Activated effector memory CD4-positive, alpha-beta T cell treated with Interleukin-2 at 50 U/mL for 16 hours (primary cell): ENCODE measurements at places on chromosomes 16 and 17.

- DNase-seq: no peak
These were observed 40.2 kb downstream of the MED13 start for GRCh38 chr17:62024866-62025265.

DNA sequence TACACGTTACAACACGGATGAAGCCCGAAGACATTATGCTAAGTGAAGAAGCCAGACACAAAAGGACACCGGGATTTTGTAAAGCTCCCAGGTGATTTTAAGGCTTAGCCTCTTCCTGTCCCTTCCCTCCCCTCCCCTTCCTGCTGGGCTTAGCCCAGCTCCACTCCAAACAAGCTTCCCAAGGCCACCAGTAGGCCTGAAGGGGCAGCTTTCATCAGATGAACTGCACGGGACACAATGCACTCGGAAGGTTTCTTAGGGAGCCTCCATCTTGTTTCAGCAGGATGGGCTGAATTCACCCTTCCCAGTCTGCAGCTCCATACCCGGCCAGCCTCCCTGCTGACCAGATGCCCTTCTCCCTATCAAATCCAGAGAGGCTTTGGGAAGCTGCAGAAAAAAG lies 10.4 kb downstream of the MEFV start:
- no peak for DNase-seq

- no peak for DNase-seq
These were observed 21.0 kb upstream of the ITGAX start for GRCh38 chr16:31333686-31334649.

DNA sequence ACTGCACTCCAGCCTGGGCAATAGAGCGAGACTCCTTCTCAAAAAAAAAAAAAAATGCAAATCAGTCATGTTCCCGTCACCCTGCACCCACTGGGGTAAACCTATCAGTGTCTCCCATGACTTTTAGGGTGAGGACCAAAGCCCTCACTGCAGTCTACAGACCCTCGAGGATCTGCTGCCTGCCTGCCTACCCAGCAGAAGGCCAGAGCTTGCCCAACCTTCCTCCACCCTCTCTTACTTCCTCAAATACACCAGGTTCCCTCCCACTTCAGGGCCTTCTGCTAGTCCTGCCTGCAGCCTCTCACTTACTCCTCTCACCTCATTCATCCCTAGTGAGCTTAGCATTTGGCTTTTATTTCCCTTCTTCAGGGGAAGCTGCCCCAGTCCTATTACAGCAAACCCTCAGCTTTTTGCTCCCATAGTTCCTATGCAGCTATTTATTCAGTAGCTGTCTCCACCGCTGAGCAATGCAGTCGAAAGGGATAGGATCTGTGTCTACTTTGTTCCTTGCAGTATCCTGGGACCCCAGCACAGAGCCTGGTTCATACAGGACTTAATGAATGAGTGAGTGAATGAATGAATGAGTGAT lies 17.8 kb upstream of the TOB1 start:
- no peak for DNase-seq

GRCh38 chr17:11825572-11826209 lies 171.6 kb downstream of the ZNF18 start:
- no peak for DNase-seq

DNA sequence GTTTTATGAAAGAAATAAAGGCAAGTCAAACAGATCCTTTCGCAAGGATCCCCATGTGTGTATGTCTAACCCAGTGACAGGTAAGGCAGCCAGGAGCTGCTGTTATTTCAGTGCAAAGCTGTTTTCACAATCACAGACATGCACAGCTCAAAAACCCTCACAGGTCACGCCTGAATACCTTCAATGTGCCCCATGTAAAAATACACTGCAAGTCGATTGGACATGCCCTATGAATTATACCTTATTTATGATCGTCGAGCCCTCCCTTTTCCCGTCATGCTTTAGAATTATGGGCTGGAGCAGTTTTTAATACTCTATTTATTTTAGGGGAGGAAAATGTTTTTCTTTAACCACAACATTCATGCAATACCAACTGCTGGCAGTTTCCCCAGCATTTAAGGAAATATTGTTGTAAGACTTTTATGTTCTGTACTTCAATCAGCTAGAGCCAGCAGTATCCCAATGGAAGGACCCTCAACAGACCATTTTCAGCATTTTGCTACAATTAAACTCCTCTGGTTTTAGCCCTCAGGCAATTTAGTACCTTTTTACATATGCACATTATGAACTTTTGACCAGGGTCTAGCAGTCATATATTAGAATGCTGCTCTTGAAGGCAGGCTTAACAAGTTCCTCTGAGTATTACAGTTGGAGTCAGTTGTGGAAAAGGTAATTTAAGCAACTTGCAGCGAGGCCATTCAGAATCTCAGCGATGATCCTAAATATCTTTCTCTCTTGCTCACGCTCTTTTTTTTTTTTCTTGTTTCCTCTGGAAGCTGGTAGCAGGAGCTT lies 362.2 kb downstream of the WWOX start:
- DNase-seq: no peak
